Lower leg skin (tissue), 4 donors: ENCODE measurements at places on chromosomes 7 and 10. TPM values are rescaled to one million over a fixed set of nuclear protein-coding genes. Genes with fewer than 3 reads are reported as not detected.

DNA sequence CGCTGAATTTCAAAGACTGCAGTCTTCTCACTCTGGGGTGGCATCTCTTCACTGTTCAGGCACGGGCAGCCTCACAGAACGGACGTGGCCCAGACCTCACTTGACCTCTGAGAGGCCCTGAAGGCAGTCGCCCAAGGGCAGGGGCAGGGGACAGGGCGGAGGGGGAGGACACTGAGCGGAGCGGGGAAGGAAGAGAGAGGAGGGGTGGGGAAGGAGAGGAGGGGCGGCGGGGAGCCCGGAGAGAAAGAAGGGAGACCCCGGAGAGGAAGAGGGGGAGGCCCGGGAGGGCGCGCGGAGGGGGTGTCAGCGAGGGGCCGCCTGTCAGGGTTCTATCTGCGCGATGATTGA lies 58.7 kb upstream of the COMTD1 start:
- DNase-seq, result no peak

The CFTR gene
- total RNA-seq, result 11.7 TPM

GRCh38 chr10:28282336-28282735 lies 20.5 kb downstream of the MPP7 start:
- no peak for DNase-seq

The NSUN6 gene
- total RNA-seq, result 7.8 TPM

DNA sequence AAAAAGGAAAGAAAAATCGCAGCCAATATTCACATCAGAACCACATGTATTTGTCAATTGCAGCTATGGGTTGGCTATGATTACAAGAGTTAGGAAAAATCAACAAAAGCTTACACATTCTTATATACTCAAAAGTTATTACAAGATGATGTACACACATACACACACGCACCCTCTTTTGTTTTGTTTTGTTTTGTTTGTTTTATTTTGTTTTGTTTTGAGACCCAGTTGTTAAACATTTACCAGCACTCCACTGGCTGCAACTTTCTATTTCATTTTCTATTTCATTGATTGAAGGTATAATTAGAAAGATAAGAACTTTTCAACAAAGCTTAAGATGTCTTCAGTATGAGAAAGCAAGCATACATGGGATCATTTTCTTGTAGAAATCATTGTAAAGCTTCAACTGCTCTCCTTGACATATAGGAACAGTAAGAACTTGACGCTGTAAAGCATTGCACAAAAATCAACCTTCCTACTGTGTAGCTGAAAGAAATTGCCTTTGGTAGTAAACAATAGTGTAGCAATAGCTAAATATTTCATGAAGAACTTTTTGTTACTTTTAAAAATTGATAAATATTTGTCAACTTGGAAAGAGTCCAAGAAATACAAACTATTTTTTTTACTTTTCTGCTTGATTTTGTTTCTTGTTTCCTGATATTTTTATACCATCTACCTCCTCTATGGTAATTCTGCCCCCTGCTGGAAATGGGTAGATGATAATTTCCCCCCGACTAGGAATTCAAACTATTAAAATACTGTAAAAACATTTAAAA lies 205.9 kb downstream of the MBL2 start:
- DNase-seq, result no peak
